Activated CD8-positive, alpha-beta memory T cell treated with anti-CD3 and anti-CD28 coated beads for 4 hours (primary cell): ENCODE measurements at places on chromosomes 3 and 15.

DNA sequence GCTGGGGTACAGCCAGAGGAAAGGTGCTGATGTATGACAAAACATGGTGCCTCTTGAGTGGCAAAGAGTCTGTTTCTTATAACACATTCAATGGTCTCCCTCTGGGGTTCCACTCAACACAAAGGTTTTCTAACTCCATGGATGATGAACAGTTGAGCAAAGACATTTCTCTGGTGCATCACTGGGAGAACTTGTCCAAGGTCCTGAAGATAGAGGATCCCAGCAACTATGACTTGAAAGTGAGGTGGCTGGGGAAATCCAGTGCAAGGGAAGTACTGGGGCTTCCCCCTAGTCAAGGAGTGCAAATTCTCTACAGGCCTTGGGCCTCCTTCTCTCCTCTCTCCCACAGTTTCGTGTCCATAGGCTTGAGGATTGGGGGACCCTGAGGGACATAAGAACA, 431.1 kb downstream of the WDR72 start:
- no peak for DNase-seq

DNA sequence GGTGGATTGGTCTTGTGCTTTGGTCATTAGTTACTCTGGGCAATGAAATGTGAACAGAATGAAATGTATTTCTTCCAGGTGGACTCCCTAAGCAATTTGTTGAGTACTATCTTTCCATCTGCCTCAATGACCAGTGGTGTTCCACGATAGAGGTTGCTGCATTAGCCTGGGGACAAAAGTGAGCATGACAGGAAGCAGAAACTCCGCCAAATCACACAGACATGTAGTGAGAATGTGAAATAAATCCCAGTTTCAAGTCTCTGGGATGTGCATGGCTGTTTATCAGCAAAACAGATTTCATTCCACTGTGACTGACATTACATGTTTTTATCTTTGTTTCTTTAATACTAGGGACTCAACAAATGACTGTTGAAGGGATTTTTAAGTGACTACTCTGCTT, 63.3 kb upstream of the DCBLD2 start:
- no peak for DNase-seq

DNA sequence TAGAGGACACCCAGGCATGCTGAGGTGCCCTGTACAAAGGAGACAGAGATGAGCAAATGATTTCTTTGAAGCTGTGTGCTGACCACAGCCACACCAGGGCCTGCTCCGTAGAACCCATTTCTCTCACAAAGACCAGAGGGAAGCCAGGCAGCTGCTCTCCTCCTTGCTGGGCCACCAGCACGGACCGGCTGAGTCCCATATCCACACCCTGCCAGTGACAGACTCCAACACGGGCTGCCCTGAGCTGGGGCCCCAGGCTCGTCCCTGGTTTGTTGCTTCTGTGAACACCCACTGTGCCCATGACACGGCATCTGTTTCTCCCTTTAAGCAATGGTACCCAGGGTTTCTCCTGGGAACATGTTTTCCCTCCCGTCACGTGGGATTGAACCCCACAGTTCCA, 284.5 kb downstream of the ADAMTS17 start:
- no peak for DNase-seq

- no peak for DNase-seq
Measured at GRCh38 chr3:49721896-49722781, 1.6 kb downstream of the GMPPB start.

DNA sequence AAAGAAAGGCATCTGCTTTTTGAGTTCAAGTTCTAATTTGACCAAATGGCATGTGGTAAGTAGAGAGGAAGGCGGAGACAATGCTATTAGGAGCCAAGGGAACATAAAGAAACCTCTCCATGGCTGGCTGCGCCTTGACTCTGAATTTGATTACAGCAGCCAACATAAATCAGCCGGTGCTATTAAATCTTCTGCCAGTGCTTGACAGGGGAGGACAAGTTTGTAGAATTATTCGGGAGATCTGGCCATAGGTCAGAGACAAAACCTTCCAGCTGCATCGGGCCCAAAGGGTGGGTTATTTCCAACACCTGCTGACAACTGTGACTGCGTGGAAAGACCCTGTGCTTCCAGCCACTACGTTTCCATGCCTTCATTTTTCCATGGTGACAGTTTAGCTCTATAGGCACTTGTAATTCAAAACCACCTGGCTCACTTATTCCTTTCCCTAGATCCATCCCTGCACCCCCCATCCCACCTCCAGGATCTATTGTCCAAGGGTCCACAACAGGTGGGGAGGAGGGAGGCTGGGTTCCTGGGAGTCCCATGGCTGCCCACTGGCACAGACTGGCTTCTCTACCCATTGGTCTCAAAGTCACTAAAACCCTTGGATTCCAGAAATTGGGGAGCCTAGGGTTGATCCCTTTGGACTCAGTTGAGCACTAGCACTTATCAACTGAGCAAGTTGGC, 15.9 kb downstream of the COLQ start:
- DNase-seq, result no peak

- no peak for DNase-seq
Measured at GRCh38 chr3:170848292-170848917, 21.6 kb downstream of the RPL22L1 start.

DNA sequence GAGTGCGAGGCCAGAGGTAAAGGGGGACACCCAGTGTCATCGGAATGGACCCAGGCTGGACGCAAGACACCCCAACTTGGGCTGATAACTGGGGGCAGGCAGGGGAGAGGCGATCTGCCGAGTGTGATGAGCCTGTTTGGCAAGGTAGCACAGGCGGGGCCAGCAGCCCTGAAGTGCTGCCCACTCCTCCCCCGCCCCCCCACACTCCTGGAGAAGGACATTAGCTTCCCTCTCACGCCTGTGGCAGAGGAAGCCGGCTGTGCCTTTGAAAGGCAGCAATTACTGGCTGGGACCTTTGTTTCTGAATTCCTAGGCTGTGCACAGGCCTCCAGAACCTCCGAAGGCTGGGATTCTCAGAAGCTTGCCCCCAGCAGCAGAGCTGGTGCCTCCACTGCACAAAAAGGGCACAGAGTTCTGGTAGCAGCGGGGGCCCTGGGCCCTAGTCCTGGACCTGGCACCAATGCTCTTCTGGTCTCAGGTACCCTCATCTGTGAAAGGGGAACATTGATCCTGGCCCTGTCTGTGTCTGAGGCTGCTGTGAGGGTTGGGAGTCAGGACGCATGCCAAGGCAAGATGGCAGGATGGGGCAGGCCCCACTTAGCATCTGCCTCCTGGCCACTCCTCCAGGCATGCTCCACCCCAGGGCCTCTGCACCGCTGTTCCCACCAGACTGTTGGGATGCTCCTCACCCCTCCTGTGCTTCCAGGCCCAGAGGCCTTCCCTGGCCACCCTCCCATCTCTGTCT, 28.6 kb downstream of the IQSEC1 start:
- DNase-seq, result no peak

DNA sequence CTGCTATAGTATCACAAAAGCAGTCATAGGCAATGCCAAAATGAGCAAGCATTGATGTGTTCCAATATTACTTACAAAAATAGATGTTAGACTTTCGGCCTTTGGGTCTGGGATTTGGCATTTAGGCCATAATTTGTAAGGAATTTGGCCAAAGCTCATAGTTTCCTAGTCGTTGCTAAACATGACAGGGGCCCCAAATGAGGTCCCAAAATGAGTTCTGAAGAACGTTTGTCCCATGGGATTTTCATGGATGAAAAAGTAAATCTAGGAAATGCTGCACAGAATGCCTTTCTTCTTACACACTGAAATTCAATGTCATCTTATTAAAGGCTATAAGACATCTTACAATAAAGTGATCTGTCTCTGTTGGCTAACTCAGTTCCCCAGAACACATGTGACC, 456.0 kb downstream of the CNTN4 start:
- no peak for DNase-seq

DNA sequence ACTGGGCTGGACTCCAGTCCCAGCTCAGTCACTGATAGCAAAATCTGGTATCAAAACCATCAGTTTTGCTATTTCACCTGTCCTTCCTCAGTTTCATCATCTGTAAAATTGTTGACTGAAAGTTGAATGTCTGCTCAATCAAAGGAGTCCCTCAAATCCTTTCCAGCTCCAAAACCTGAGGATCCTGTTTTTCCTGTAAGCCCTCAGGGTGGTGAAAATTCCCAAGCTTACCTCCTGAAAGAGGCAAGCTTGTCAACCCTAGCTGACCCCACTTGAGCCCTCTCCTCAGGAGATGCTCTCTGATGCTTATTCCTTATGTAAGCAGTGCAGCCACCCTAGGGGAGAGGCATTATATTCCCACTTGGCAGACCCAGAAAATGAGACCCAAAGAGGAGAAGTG, 82.6 kb downstream of the HMG20A start:
- DNase-seq, result no peak
